Caco-2 (cell line): ENCODE measurements at places on chromosomes 11 and 22. TPM values are rescaled to one million over a fixed set of nuclear protein-coding genes. Genes with fewer than 3 reads are reported as not detected.

DNA sequence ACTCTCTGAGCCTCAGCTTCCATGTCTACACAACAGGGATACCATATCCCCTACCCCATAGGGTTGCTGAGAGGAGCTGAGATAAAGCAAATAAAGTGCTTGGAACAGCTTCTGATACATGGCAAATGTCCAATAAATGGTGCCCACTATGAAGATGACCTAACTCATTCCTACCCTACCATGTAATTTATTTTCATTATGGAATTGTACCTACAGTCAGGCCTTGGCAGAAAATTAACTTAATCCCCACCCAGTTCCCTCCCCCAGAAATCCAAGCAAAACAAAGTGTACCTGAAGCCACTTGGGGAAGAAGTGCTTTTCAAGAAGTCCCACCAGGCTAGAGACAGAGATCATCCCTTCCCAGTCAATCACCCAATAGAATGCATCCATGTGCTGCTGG lies 10.8 kb downstream of the SRRD start:
- H3K36me3 ChIP-seq: no peaks in the 10 kb centered on the region; the same call in 1 of the 2 replicates
- H3K27me3 ChIP-seq: no peaks in the 10 kb centered on the region
- no peak for DNase-seq
- H3K4me1 ChIP-seq: no peaks in the 10 kb centered on the region
- no peak overlapping the region for H3K27ac ChIP-seq

DNA sequence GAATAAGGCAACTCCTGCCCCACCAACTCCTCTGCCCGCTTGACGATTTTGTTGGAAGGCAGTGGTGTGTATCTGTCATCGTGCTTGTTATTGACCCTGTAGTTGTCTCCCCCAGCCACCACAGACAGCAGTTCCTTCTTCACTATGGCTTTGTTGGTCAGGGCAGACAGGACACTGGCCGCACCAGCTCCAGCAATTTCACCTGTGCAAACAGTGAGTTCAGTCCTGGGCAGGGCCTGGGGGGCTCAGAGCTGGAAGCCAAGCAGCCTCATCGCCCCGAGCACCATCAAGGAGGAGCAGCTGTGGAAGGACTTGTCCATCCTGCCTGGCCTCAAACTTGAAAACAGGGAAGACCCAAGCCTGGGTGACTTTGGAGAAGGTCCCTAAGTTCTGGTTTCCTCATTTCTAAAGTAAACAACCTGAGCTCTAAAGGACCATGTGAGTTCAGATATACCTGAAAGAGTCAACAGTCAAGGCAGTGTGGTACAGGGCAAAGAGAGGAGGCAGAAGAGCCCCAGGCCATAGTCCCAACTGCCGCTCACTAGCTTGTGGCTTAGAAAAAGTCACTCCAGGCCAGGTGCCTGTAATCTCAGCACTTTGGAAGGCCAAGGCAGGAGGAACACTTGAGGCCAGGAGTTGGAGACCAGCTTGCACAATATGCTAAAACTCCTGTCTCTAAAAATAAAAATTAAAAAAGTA lies 4.6 kb downstream of the PLAAT2 start:
- H3K4me3 ChIP-seq: no peak overlapping the region
- no peaks in the 10 kb centered on the region for H3K36me3 ChIP-seq

DNA sequence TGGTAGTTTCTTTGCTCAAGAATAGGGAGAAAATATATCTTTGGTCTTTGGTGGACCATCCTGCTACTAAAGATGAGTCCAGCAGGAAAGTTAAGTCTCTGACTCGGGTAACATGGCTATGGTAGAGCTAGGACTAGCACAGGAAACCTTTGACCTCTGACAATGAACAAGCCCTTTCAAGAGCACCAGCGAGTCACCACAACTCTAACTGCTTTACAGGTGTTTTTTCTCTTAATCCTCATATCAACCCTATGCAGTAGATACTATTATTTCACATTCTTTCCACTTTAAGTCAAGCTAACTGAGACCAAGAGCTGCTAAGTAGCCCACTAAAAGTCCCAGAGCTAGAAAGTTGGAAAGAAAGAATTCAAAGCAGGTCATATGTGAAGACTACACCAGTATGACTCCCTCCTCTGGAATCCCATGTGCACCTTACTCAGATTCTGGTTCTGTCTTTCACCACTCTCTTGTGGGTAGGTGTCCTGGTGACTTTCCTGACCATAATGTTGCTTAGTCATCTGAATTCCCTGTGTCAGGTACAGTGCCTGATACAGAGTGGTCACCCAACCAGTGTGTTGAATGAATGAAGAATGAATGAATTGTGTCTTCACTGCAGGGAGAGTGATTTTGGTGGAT lies 53.8 kb upstream of the ME3 start:
- H3K27ac ChIP-seq: peak overlapping the region; percentile 56
- H3K36me3 ChIP-seq: no peaks in the 10 kb centered on the region
- H3K4me3 ChIP-seq: no peak overlapping the region
- peaks cover 17% of the 10 kb centered on the region for H3K4me1 ChIP-seq
- DNase-seq: no peak
- no peaks in the 10 kb centered on the region for H3K27me3 ChIP-seq

GRCh38 chr11:113339929-113340589 lies 25.7 kb downstream of the TTC12 start:
- no peaks in the 10 kb centered on the region for H3K27me3 ChIP-seq
- DNase-seq: no peak
- no peak overlapping the region for H3K27ac ChIP-seq

- DNase-seq: no peak
- no peaks in the 10 kb centered on the region for H3K4me1 ChIP-seq
- H3K27me3 ChIP-seq: no peaks in the 10 kb centered on the region; the same call in 1 of the 2 replicates
- no peaks in the 10 kb centered on the region for H3K36me3 ChIP-seq
- H3K27ac ChIP-seq: no peak overlapping the region
Observed at GRCh38 chr11:8352876-8353505, 89.3 kb upstream of the LMO1 start.

DNA sequence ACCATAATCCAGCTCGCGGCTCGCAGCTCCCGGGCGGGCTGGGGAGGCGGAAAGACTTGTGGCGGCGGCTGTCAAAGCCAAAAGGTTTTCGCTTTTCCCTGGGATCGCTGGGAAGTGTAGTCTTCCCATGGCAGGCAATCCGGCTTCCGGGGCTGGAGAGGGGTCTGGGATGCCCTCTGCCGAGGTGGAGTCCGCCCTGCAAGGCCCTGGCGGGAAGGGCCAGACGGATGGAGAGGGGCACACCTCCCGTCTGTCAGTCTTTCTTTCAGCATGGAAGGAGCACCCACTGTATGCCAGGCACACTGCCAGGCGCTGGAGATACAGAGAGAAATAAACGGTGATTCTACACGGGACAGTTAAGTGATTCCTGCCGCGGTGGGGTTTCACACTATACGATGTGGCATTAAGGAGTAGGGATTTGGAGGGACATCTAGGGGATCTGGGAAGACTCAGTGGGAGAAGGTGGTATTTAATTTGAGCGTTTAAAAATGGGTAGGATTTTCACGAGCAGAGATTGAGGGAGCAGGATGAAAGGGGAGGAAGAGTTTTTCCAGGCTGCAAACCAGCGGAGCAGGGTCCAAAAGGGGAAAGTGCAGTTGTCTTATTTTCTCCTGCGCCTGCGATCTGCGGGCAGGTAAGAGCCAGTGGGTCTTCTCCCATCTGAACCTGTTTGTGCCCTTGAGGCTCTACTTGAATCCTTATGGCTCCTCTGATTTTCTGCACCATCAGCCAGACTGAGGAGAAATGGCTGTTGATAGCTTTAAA lies at the start of gene BACE1:
Gene BACE1, minus strand, starts transcription at position 60 of the 765 bp plus-strand sequence. CDS start 461 bp downstream, outside the sequence.
- H3K27me3 ChIP-seq: no peaks in the 10 kb centered on the region
- no peaks in the 10 kb centered on the region for H3K36me3 ChIP-seq

- no peak for DNase-seq
- H3K36me3 ChIP-seq: no peaks in the 10 kb centered on the region
- H3K4me1 ChIP-seq: no peaks in the 10 kb centered on the region
- H3K4me3 ChIP-seq: no peak overlapping the region
- no peak overlapping the region for H3K27ac ChIP-seq
- no peaks in the 10 kb centered on the region; the same call in 1 of the 2 replicates for H3K27me3 ChIP-seq
Observed at GRCh38 chr11:3194016-3194816, 24.4 kb downstream of the MRGPRG start.

GRCh38 chr11:11563200-11563975 lies 58.4 kb downstream of the GALNT18 start:
- no peaks in the 10 kb centered on the region for H3K36me3 ChIP-seq
- no peak for DNase-seq
- H3K4me3 ChIP-seq: no peak overlapping the region
- H3K27me3 ChIP-seq: no peaks in the 10 kb centered on the region

GRCh38 chr22:24413271-24413670 lies 14.1 kb upstream of the ADORA2A start:
- no peaks in the 10 kb centered on the region for H3K4me1 ChIP-seq
- H3K27ac ChIP-seq: no peak overlapping the region
- H3K4me3 ChIP-seq: no peak overlapping the region
- no peaks in the 10 kb centered on the region for H3K27me3 ChIP-seq
- H3K36me3 ChIP-seq: peaks cover 1% of the 10 kb centered on the region; the same call in 1 of the 2 replicates

DNA sequence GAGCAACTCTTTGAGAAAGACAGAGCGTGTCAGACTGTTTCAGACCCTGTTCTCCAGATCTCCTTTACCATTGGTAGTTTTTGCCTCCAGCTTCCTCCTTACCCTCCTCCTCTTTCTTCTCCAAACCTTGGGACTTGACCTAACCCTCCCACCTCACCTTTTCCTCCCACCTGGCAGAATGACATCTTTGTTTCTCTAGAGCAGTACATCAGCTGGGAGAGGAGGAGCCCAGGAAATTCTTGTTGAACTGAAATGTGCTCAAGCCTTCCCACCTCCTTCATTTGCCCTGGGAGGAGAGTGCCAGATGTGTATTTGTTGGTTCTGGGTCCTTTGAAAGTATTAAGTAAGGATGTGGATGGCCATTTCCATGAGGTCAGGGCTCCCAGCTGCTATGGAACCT lies 17.4 kb downstream of the OSBP2 start:
- H3K4me3 ChIP-seq: no peak overlapping the region
- no peaks in the 10 kb centered on the region for H3K36me3 ChIP-seq
- H3K27ac ChIP-seq: no peak overlapping the region
- no peak for DNase-seq

DNA sequence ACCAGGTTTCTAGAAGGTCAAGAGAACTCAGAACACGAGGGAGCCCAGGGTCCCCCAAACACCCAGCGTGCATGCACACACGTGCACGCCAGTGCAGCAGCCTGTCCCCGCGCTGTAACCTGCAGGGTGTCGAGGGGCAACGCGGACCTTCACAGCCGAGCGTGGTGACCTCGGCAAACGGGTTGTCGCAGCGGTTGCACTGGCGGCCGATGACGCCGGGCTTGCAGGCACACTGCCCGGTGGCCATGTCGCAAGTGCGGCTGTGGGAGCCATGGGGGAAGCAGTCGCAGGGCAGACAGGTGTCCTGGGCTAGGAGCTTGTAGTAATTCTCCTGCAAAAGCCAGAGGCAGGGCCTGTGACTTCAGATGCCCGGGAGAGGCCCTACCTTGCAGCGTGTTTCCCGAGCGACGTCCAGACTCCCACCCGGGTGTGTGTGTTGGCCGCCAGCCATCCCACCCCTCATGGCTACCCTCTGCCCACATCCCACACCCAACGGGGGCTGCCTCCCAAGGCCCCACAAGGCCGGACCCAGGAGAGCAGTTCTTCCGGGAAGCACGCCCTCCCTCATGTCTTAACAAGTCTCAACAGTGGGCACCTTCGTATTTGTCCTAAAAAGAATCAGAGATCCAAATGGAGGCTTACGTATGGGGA lies 56.1 kb downstream of the TRMU start:
- no peaks in the 10 kb centered on the region for H3K36me3 ChIP-seq
- no peaks in the 10 kb centered on the region for H3K4me1 ChIP-seq
- DNase-seq: no peak
- H3K27ac ChIP-seq: peak overlapping the region; percentile 76
- H3K4me3 ChIP-seq: no peak overlapping the region

GRCh38 chr11:59158206-59159068 lies 13.5 kb upstream of the DTX4 start:
- peaks cover 16% of the 10 kb centered on the region for H3K4me1 ChIP-seq
- no peaks in the 10 kb centered on the region for H3K27me3 ChIP-seq
- H3K4me3 ChIP-seq: no peak overlapping the region
- peak; percentile 68 for DNase-seq
- no peak overlapping the region for H3K27ac ChIP-seq

CARD18 gene
- total RNA-seq: not detected in 2 replicates

CD3G gene
- 0.16 and 0.32 TPM in 2 replicates for total RNA-seq

PGA4 gene
- not detected in 2 replicates for total RNA-seq

DCDC1 gene
- 0.19 TPM in 1 of 2 replicates, not detected in the other for total RNA-seq

ESAM gene
- total RNA-seq: 5.3 and 6.1 TPM in 2 replicates

MRPL40 gene
- 42.6 and 42.7 TPM in 2 replicates for total RNA-seq

OR51E2 gene
- total RNA-seq: not detected in 2 replicates
